Activated T-helper 1 cell treated with anti-CD3 and anti-CD28 coated beads, Interleukin-2, amount 50 U/mL, for 16 hours (primary cell): ENCODE measurements at places on chromosomes 3 and 15.

DNA sequence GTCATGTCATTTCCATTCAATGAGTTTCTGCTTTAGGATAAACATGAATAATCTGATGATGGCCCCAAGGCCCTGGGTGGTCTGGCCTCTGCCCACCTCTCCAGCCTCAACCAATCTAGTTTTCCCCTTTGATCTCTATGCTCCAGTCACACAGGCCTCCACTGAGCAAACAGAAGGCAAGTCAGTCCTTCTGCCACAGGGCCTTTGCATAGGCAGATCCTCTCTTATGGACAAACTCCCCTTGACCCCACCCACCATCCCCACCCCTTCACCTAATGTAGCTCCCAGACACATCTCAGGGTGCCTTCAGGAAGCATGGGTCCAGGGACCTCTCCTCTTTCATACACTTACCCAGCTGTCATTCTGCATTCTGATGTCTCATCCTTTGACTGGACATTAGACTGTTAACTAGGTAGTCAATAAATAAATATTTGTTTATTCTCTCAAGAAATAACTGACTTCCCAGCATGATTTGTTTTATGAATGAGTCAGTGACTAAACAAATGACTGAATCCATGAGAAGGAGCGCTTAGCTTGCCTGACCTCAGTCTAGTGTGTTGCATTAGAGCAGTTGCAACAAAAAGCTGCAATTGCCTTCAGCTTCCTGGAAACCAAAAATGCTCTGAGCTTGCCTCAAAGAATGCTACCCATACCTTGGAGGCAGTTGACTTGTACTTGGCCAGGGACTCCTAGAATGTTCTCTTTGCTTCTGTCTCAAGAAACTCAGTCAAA is 386.6 kb upstream of the WNT5A start:
- no peak for DNase-seq

DNA sequence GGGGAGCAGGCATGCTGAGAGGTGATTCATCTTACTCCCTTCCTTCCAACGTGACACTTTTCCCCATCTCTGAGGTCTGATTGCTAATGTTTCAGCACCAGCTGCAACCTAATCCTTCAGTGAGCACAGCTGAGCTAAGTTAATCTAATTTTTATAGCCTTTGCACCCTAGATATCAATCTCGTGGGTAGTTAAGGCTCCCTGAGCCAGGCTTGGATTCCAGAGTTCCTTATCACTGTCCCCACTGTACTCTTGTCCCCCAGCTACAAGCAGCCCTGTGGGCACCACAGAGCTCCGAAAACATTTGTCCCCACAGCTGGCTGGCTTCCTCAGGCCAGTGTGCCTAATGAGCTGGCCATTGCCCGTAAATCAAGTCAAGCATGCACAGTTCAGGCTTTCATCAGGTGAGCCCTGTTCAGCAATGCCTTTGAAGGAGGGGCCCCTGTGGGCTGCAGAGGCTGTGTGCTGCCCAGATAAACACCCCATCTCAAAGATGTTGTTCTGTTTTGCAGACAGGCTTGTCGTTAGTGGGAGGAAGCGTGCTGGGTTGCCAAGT is 376.9 kb upstream of the RASGRP1 start:
- DNase-seq, result no peak

GRCh38 chr3:9224490-9224889 is 25.0 kb downstream of the SRGAP3 start:
- no peak for DNase-seq

DNA sequence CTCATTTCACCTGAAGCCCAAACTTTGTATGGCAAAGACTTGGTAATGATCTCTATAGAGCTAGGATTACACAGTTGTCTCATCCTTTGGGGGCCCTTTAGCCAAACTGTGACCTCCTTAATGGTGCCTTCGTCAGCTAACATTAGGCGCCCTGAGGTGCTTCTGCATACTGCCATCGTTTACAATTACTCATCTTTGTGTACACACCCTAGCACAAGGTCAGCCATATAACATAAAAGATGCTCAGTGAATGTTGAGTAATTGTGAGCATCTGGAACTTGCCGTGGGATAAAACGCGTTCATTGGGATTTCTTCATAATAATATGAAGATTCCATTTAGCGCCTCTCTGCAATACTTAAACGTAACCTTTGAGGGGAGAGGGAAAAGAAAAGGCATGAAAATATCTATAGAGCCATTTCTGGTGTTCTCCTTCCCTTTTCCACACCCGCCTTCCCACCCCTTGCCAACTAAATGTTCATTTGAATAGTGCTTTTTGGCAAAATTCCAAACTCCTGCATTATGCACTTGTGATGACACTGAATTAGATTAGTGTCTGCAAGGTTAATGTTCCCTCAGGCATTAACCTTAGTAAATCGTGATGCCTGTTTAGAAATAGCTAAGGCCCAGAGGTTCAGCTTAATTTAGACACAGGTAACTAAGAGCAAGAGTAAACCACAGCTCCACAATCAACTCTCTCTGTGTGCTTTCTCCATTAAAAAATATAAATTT is 990 bp upstream of the ZNF148 start:
- no peak for DNase-seq

DNA sequence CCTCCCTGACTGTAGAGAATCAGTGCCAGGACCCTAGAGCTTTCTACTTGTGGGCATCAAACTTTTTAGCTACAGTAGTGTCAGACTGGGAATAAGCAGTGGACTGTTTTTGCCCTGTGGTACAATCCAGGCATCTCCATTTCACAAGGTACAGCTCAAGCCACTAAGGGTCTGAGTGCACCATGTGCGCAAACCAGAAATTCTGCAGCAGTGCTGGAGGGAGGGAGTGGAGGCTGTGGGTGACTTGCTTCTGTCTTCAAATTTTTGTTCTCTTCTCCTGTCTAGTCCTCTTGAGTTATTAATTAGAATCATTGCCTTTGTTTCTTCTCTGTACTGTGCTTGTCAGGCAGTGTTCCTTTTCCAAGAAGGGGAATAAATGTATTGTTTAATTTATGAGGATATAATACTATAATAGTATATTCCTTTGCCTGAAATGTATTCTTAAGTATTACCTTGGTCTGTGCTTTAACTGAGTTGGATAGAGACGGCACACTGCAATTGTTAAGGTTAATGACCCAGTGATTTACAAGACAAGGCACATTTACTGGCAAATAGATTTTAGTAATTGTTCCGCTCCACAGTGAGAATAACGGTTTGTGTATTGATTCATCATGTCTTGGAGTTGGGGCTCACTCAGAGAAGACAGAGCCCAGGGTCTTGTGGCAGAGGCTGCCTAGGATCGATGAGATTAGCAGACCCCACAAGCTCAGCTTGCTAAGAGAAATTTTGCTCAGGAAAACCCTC is 390.6 kb upstream of the CFAP20DC start:
- no peak for DNase-seq

DNA sequence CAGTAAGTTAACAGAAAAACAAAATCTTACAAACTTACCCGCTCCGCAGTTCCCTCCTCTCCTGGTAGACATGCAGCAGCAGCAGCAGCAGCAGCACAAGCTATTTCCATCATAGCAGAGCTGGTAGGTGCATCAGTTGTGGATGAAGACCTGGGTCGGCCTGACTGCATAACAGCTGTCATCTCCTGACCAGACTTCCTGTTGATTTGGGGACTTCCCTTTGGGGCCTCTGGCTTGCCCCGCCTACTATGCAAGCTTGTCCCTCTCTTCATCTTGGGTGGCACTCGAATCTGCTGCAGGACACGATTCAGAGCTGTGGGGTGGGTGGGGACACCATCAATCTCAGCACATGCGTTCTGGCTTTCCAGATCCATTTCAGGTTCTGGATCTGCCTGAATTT is 65.7 kb downstream of the TMCC1 start:
- peak; percentile 15 for DNase-seq
